ENCODE measurements at places on chromosomes 1 and 21.

DNA sequence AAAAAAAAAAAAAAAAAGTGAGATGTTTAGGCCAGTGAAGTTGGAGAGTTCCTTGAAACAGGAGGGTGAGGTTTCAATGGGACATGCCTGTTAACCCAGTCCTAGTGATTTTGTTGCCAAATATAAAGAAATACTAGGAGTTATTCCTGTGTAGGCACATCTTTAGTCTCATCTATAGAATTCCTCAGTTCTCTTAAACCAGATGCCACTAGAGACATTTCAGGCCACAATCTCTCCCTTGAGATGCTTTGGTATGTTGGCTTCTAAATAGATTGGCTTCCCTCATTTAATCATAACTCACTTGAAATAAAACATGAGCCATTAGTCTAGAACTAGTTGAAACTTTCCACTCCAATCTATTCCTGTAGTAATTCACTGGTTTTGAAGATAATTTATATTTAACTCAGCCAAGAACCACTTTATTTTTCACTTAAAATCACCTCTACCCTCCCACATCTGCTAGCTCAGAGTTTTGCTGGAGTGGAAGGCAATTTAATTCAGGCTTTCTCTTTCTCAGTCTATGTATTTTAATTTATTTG lies 29.8 kb downstream of the GPR137B start:
- no peak for DNase-seq

GRCh38 chr1:147542569-147542897 lies 1.2 kb downstream of the BCL9 start:
- DNase-seq: no peak

- DNase-seq: no peak
Measured at GRCh38 chr1:176904057-176904751, 260.3 kb downstream of the ASTN1 start.

- DNase-seq: no peak
Measured at GRCh38 chr1:183328371-183328770, 89.8 kb downstream of the NMNAT2 start.

DNA sequence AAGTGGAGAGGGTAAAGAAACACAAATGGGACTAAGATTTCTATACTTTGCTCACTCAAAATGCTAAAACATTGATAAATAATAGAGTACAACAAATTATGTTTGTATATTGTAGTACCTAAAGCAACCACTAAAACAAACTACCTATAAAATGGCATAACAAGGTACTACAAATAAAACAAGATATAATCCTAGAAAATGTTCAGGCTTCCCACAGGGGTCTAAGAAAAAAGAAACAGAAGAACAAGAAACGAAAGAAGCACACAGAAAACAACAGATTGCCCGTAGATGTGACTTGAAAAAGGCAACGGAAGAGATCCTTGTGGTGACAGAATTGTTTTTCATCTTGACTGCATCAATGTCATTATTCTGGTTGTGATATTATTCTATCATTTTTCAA lies 63.3 kb upstream of the ADGRL4 start:
- no peak for DNase-seq

- no peak for DNase-seq
Measured at GRCh38 chr1:198205016-198205684, 48.4 kb downstream of the NEK7 start.

- DNase-seq: no peak
Measured at GRCh38 chr1:55070293-55071164, 31.2 kb downstream of the PCSK9 start.

- no peak for DNase-seq
Measured at GRCh38 chr21:15491100-15491499, 238.7 kb upstream of the USP25 start.

DNA sequence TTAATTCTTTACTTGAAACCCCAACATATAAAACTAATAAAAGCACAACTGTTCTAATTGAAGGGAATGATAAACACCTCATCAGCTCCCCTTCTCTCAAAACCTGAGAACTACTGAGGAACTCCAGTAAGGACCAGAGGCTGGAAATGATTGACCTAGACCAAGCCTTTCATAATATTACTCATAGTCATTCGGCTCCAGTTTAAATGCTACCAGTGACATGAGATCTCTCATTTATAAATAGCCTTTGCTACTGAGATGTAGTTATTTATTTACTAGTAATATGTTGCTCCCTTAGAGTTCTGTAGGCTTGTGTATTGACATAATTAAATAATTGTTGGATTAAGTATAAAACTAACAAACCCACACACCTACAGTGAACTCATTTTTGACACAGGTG lies 209.8 kb upstream of the PRMT6 start:
- no peak for DNase-seq

GRCh38 chr21:46665566-46665965 lies 30.1 kb downstream of the PRMT2 start:
- no peak for DNase-seq

DNA sequence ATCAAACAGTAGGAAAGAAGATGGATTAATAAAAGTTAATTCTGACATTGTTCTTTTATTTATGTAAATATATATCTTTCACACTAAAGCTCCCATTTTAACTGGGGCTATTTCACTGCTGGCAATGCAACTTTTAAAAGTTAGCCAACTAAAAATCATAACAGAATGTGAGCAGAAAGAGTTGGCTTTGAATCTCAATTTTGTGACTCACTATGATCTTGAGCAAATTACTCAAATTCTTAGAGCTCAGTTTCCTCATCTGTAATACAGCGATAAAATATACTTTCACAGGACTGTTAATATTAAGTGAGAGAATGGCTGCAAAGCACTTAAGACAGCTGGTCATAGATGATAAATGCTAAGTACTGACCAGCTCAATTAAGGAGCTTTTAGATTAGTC lies 10.8 kb downstream of the EFCAB14 start:
- no peak for DNase-seq

DNA sequence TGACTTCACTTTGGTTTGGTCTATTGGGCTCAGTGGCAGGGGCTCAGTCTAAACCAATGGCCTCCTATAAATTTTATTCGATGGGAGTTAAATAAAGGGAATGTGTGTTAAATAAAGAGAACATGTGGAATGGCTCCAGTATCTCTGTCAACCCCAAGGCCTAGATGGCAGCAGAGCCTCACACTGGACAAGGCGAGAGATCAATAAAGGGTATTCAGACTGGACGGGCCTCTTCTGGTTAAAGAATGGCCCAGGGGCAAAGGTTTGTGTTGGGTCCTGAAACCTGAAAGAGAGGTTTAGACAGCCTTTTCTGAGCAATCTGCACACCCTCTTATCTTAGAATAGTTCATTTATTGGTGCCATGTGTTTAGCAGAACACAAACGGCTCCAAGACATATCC lies 34.7 kb downstream of the SH3BP5L start:
- DNase-seq: no peak

GRCh38 chr1:49971088-49971487 lies 52.7 kb downstream of the AGBL4 start:
- DNase-seq: no peak

DNA sequence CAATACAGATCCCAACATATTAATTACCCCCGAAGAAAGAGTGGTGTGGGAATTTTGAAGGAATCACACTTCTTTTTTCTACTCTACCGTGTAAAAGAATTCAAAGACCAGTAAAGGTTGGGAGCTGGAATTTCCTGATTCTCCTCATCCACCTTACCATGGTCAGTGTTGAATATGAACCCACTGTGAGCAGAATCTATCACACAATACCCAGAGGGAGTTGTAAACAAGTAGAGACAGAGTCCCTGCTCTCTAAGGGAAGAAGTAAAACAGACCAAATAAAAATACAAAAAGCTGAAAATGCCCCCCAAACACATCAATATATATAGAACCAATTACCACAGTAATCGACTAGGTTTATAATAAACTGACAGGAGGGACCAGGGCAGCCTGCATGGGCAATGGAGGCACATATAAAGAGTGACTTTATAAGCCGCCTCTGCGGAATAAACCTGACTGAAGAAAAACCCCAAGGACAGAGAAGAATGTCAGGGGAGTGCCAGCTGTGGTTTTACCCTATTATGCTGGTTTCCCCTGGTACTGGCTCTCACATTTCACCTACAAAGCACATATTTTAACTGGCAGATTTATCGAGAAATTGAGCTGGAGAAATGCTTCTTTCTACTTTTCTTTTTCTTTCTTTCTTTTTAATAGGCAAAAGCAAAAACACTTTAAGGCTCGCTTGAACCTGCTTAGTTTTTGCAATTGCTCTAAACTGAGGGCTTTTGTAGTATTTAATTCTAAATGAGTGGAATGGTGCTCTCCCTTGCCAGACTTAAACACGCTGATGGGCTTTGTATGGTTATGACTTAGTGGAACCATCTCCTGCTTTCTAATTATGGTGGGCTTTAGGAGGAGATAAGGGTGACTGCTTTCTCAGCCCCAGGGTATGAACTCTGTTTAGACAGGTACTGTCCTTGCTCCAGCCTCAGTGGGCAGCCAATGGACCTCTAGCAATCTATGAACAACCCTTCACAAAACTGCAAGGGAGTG lies 244.8 kb downstream of the ASTN1 start:
- no peak for DNase-seq

GRCh38 chr1:245742896-245743295 lies 588.1 kb downstream of the KIF26B start:
- no peak for DNase-seq

GRCh38 chr1:156113282-156113950 lies 1.1 kb upstream of the LMNA start:
- no peak for DNase-seq

DNA sequence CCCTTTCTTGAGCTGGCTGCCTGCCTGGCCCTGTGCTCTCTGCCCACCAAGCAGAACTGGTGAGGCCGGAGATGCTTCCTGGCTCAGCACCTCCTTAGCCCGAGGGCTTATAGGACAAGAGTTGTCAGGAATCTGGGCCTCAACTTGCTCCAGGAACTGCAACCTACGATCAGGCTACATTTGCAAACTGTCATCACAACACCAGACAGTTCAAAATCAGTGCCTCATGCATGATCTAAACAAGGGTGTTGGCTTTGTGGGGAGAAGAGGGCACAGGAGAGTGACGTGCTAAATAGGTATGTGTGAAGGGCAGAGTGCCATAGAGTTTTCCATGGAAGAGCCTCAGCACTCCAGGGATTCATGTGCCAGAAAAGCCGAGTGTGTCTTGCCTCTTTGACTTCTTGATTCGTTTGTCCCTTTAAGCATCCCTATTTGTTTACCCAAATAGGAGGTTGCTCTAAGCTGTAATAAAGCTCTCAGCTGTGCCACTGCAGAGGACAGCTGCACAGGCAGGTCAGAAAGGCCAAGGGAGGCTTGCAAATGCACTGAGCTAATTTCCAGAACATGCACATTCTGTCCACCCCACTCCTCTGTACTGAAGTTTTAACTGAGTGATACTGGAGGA lies 30.2 kb upstream of the NEK2 start:
- no peak for DNase-seq

DNA sequence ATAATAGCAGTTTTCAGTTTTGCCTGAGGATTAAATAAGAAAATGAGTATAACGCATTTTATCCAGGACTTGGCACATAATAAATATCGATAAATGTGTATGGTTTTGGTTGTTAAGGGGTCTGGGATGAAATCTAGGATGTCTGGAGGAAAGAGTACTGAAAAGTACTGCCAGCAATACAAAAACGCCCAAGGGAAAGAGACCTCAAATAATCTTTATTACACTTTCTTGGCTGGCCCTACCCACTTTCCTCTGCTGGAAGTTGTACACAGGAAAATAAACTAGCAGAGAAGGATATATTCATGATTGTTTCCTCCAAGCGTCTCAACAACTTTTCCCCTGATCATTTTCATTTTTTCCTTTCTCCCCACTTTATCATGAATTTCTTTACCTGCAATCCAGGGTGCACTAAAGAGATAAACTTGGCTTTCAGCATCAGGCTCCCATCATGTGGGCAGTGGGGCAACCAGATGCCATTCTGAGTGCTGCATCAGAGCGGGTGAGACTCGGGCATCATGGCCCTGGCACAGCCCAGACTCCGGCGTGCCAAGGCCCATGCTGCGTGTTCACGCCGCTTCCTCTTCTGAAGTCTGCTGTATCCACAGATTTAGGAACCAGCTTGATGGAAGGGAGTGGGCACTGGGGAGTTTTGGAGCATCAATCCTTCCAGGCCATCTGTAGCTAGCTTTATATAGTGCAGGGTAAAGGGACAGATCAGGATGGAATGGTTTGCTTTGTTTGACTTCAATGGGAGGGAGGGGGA lies 35.8 kb upstream of the PLXNA2 start:
- no peak for DNase-seq

DNA sequence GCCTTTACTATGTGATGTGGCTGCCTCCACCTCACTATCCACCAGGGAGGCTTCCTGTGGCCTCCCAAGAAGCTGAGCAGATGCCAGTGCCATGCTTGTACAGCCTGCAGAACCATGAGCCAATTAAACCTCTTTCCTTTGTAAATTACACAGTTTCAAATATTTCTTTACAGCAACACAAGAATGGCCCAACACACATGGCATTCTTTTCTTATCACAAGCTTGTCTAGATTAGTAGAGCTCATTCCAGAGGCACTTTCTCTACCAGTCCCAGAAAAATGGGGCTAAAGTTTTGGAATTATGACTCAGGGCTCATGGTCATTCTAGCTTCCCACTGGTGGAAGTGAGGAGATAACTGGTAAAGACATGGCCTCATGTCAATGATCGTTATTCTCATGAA lies 655.2 kb downstream of the LMO4 start:
- DNase-seq: no peak

DNA sequence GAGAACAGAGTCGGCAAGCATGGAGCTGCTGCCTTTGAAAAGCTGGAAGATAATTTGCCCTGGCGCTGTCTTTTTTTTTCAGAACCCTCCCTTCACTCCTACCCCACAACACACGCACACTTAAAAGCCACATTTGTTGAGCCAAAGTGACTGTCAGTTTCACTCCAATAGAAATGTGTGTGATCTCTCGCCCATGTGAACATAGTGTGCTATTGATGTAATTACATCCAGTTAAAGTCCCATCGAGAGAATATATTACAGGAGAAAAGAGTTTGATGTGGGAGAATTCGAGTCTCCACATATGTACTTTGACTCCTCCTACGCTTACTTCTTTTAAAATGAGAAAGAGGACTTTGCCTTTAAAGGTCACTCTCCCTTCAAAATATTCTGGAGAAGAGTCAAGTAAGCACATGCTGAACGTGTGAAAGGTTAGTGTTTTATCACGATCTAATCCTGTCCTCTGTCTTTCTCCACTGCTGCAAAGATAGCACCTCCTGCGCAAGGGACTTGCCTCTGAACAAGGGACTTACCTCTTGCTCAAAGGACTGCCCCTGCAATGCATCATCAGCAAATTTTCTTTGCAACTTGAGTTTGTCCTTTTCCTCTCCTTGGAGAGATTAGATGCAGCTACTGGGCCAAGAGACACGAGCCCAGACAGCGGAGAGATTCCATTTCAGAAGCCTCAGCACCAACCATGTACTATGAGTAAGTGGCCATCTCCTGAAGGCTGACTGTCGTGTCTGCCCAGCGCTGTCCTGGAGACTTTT lies 613.9 kb downstream of the PTPRU start:
- DNase-seq: no peak

Measured in stimulated activated CD8-positive, alpha-beta memory T cell treated with anti-CD3 and anti-CD28 coated beads, Interleukin-4, amount 100 ng/mL, for 1 hour (primary cell).